NCI-H226 (cell line): ENCODE measurements at places on chromosomes 3 and 15.

- DNase-seq: no peak
Observed at GRCh38 chr15:81006124-81006523, 5.4 kb downstream of the TLNRD1 start.

DNA sequence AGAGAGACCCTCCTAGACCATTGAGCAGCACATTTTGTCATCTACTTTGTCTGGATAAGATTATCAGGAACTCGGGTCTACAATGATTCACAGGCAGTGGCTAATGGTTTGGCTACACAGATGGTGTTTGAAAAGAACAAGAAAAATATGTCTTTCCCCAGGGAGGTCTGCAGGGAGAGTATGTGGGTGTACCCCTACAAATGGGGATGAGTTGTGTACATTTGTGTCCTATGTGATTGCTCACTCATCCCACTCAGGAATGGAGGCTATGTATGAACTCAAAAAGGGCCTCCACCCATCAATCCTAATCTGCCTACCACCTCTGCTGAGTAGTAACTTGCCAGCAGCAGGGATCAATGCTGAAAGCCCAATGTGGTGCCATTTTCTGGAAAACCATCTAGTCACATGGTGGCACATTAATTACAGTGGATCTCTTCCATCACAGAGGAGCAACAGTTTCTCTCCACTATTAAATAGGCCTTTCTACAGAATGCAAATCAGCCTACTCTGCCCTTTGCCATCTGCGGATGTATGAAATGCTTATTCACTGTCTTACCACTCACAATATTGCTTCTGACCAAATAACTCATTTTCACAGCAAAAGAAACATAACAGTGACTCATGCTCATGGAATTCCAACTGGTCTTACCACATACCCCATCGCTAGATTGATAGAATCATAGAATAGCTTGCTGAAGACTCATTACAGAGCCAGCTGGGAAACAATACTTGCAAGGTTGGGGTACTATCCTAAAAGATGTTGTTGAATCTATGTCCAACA, 48.3 kb upstream of the TRIM42 start:
- peak; percentile 80 for DNase-seq

DNA sequence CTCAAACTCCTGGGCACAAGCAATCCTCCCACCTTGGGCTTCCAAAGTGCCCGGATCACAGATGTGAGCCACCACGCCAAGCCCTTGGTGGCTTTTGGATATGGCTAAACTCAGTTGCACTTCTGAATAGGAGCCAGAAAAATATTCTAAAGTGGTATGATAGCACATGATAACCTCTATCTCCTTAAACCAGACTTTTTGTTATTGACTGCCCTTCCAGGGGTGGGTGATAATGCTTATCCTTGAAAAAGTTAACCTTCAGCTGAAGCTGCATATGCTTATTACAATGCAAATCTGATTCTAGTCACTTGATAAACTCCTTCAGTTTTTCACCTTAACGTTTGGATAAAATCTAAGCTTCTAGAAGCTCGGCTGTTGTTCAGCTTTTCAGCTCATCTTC, 6.3 kb downstream of the CCNB2 start:
- DNase-seq: no peak

GRCh38 chr3:14290631-14291385, 111.6 kb upstream of the SLC6A6 start:
- no peak for DNase-seq

- DNase-seq: no peak
Observed at GRCh38 chr15:22945071-22945470, 35.1 kb downstream of the CYFIP1 start.

- DNase-seq: no peak
Observed at GRCh38 chr3:177523067-177523675, 325.9 kb upstream of the TBL1XR1 start.

GRCh38 chr3:107662586-107662985, 139.8 kb downstream of the BBX start:
- DNase-seq: no peak

DNA sequence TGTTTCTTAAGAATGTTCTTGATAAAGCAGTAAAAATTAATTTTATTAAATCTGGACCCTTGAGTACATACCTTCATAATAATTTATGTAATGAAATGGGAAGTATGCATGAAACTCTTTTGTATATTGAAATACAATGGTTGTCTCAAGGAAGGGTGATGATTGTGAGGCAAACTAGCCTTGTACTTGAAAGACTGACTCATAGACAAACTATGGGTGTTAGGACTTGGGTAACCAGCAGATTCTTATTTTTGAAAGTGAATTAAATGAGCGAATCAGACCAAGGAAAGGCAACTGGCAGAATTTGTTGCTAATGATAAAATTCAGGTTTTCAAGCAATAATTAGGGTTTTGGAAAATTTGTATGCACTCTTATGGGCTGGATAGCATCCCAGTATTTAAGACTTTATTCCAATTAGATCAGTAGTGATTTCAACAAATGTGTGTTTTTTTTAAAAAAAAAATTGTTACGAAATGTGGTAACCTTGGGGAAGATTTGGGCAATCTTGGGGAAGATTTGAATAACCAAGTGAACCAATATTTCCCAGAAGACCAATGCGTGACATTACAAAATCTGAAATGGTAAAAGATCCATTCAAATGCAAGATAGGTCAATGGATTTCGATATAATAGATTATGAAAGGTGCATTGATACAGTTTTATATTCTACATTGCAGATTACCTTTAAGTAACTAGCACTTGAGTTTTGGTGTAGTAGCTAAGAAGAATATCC, 42.0 kb downstream of the ATP2C1 start:
- peak; percentile 58 for DNase-seq

DNA sequence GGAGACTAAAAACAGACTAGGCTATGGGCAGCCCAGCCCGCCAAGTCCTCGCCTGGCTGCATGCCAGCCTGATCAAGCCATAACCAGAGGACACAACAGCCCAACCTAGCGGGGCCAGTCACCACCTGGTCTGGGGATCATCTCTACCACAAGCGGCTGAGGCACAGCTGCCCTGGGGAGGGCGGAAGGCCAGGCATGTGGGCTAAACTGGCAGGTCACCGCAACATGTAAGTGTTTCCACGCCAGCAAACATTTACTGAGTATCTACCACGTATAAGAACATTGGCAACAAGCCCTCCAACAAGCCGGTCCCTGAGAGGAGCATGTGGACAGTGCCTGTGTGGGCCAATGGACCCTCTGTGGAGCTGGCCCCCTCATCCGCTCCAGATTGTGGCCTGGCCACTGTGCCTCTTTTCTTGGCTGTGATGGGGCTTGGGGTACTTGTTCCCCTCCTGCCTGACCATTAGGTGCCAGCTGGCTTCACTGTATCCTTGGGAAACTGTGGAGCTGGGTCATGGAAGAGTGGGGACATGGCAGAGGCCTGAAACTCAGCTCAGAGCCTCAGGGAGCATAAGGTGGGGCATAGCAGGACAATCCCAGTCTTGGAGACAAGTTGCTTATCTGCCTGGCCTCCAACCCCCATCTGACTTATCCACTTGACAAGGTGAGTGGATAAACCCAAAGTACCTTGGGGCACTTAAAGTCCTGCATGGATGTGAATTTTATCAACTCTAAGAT, 9.0 kb downstream of the UBXN7 start:
- DNase-seq: no peak

DNA sequence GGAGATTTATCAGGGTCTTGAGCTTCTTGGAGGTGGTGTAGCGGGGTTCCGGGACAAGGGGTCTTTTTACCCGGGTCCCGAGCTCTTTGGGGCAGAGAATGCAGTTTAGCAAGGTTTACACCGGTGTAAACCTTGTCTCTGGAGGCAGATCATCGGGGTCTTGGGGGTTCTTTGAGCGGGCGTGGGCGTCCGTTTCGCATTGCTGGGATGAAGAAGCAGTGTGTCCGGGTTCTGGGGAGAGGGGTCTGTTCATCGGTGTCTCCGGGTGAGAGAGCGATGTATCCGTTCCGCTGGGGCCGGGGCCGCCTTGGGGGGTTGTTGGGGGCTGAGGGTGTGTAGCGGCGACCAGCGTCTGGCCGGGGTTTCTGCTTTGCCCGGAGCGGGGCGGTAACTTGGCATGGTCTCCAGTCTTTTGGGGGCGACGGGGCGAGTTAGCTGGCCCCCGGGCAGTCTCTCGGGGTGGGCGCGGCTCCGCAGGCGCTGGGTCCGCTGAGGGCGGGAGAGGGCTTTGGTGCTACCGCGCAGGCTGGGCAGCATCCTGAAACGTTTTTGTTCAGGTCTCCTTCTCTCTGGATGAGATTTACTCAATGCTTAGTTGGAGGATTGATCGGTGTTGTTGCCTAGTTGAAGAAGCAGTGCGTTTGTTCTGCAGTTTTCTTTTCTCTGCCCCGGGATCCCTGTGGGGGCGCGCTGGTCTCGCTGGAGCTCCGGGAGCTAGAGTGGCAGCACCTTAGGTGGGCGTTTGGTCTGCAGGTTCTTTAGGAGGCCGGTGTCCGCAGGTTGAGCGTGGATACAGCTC, 843 bp downstream of the GLCE start:
- DNase-seq: no peak

GRCh38 chr3:190486908-190487607, 26.8 kb upstream of the IL1RAP start:
- no peak for DNase-seq

GRCh38 chr15:79970624-79971434, at the start of gene BCL2A1:
Gene BCL2A1 (minus strand): TSS chr15:79971196. CDS start chr15:79971119, 77 bp downstream.
- DNase-seq: peak; percentile 96

GRCh38 chr3:159818399-159818798, 170.2 kb upstream of the IL12A start:
- DNase-seq: no peak

GRCh38 chr3:15486979-15487378, 34.5 kb downstream of the COLQ start:
- no peak for DNase-seq

DNA sequence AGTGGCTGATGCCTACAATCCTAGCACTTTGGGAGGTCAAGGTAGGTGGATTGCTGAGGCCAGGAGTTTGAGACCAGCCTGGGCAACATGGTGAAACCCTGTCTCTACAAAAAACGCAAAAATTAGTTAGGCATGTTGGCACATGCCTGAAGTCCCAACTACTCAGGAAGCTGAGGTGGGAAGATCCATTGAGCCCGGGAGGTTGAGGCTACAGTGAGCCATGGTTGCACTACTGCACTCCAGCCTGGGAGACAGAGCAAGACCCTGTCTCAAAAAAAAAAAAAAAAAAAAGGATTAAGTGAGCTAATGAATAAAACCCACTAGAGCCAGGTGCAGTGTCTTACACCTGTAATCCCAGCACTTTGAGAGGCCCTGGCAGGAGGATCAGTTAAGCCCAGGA, 6.7 kb upstream of the SEC11A start:
- DNase-seq: no peak

DNA sequence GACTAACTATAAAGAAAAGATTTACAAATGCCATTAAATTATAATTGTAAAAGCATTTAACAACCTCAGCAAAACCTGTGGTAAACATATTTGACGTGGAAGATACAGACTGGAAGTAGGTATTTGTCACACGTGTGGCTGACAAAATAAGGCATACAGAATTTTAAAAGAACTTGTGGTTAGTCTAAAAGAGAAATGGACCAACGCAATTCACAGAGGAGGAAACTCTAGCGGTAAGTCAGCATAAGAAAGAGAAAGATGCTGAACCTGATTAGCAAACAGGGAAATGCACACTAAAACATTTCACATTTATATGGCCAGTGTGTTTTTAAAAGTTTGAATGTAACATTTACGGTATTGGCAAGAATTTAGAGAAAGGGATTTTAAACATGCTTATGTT, 35.3 kb downstream of the KCNH8 start:
- no peak for DNase-seq

- no peak for DNase-seq
Observed at GRCh38 chr3:186920301-186920700, 10.0 kb upstream of the ST6GAL1 start.

GRCh38 chr3:169387751-169388696, 275.5 kb downstream of the MECOM start:
- peak; percentile 35 for DNase-seq

DNA sequence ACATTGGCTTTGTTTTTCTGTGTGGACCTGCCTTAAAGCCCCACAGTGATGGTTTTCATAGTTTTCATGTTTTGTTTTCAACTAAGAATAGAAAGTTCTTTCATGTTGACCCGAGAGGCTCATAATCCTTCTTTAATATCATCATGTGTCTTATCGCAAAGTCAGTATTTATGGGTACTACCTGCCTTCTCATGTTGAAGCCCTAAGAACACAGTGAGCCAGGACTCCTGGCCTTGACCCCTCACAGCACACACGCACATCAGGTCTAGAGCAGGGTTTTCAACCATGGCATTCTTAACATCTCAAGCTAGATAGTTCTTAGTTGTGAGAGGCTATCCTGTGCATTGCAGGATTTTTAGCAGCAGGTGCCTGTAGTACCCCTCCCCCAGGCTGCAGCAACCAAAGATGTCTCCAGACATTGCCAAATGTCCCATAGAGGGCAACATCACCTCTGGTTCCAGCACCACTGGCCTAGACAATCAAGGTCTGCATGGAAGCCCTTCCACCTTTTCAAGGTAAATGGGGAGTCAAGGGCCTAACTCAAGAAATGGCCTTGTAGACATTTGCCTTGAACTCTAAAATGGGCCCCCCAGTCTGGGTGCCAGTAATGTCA, 118.3 kb downstream of the MTHFS start:
- DNase-seq: no peak

- peak; percentile 60 for DNase-seq
Observed at GRCh38 chr15:63514531-63514943, 10.1 kb downstream of the USP3 start.

DNA sequence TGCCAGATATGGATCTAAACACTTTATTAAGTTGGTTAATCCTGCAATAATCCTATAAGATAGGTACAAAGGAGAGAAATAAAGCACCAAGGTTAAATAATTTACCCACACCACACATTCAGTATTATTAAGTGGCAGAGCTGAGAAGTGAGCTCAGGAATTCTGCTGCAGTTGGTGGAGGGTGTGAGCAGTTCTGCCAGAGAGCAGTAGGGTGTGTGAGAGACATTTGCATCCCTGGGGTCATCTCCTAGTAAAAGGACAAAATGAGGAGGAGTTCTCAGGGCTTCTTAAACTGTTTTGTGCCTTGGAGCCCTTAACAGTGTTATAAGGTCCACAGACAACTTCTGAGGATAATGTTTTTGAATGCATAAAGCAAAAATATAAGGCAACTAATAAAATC, 484.5 kb downstream of the TAFA4 start:
- DNase-seq: no peak

GRCh38 chr3:64344721-64345207, 119.5 kb upstream of the PRICKLE2 start:
- DNase-seq: peak; percentile 62

DNA sequence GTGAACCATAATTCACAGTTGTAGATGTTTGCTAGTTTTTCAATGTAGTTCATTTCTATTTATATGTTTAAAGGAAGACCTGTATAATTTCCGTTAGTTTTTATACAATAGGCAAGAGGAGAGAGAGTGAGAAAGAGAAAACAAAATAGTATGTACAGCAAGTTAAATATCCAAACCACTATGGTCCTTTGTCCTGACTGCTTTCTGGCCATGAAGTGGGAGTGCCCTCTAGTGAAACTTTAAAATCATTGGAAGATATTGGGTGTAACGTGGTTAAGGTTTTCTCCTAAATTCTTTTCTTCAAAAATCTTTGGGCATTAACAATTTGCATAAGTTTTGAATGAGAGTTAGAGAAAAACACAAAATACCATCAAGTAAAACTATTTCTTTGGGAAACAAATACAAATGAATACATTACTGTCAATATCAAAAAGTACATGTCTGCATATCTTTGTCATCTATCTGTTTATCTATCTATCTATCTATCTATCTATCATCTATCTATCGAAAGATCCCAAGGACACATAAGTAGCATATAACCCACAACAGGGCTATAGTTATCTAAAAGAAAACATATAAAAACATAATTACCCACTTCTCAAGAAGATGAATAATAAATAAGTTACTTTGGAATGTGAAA, 534.6 kb upstream of the ATP11B start:
- no peak for DNase-seq

- DNase-seq: no peak
Observed at GRCh38 chr3:100537646-100538338, 45.4 kb downstream of the TMEM45A start.

GRCh38 chr3:190542846-190543245, 29.0 kb downstream of the IL1RAP start:
- no peak for DNase-seq
